IMR-90 (cell line): ENCODE measurements at places on chromosomes 16 and 17. TPM values are rescaled to one million over a fixed set of nuclear protein-coding genes. Genes with fewer than 3 reads are reported as not detected.
A peak's percentile ranks its signal among the peaks of the same experiment; 100 is the strongest.

GRCh38 chr17:4701116-4701515 lies 2.8 kb downstream of the PELP1 start:
- DNase-seq: no peak

DNA sequence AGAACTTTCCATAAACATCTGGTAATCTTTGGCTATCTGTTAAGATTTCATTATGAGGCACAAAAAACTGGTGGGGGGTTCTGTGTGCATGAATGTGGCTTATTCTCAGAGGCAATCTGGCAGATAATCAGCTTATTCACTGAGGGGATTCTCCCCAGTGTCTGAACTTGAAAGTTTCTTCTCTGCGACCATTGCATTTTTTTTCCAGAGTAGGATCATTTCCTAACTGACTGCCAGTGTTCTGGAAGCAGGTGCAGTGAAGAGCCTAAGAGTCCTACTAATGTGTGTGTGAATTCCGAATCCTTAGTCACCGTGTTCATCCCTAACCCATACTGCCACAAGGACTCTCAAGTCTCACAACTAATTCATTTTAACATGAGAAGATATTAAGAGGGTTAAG lies 64.9 kb upstream of the LRRC37A3 start:
- no peak for DNase-seq

GRCh38 chr16:49652456-49653172 lies 203.3 kb downstream of the ZNF423 start:
- DNase-seq: no peak

- no peak for DNase-seq
Observed at GRCh38 chr16:51376080-51376479, 225.0 kb upstream of the SALL1 start.

DNA sequence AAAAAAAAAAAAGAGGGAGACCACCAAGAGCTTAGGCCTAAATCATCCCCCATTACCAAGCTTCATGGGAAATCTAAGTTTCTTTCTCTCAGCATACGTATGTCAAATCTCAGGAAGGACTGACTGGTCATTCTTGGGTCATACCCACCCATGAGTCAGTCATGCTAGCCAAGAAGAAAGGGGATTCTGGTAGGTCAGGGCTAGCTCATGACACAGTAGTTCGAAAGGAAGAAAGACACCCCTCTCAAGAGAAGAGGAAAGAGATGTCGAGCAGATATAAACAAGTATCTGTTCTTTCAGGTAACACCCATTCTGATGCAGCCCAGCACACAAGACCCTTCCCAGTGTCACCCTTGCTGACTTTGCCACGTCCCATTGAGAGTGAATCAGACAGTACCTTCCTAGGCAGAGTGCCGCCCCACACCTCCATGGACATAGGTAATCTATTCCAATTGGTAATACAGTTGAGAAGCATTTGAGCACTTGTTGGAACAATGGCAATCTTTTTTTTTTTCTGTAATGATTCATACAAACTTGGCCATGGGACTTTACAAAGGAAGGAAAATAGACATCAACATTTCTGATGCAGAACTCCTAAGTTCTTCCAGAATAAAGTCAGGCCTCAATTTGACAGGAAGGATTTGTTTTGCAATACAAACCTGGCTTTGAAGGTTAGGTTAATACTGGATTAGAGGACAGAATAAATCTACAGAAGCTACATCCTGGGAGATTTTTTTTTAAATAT lies 38.2 kb downstream of the COPRS start:
- peak; percentile 70 for DNase-seq

- DNase-seq: no peak
Observed at GRCh38 chr16:58046054-58046881, 20.7 kb downstream of the MMP15 start.

DNA sequence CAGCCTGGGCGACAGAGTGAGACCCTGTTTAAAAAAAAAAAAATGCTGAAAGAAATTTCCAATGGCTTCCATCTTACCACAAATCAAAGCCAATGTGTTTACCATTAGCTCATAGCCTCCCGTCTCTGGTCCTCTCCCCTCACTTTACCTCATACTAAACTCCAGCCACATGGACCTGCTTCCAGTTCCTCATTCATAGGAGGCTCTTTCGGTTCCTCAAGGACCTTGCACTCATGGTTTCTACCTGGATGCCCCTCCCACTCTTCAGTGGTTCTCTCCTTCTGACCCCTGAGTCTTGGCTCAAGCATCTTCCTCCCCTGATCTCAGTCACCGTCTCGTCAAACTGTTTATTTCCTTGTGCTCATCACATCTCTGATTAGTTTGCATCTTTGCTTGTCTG lies 3.8 kb upstream of the DEF8 start:
- DNase-seq: no peak

DNA sequence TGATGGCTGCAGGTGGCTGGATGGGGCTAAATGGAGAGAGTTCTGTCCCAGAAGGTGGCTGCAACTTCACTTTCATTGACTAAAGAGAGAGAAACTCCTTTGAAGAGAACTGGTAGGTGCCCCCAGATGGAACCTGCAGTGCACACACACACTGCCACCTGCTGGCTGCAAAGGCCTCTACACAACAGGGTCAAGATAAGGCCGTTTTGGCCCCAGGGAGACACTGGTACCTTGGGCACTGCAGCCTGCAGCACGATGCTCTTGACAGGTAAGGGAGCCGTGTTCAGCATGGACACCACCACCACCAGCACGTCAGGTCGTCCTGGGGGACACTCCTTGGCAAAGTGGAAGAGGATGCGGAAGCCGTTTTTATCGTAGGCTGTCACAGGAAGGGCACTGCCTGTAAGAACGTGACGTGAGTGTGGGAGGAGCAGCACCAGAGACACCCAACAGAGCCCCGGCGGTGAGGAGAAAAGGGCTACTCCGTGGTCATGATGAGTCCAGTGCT lies 22.7 kb downstream of the GGA3 start:
- peak; percentile 69 for DNase-seq

DNA sequence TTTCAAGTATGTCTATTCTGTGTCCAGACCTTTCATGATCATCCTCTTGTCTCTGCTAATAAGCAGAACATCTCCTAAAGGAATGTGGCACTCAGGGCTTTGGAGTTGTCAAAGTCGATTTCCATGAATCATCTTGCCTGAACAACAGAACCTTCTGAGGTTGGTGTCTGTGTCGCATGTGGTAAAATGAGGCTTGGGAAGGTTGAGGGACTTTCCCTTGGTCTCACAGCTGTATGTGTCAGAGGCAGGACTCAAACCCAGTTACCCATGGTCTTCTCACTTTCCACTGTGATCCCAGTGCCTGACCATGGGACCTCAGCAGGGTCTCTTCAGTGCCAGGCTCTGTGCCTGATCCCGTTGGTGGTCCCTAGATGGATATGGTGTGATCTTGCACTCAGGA lies 4.2 kb upstream of the GPRC5B start:
- DNase-seq: no peak

DNA sequence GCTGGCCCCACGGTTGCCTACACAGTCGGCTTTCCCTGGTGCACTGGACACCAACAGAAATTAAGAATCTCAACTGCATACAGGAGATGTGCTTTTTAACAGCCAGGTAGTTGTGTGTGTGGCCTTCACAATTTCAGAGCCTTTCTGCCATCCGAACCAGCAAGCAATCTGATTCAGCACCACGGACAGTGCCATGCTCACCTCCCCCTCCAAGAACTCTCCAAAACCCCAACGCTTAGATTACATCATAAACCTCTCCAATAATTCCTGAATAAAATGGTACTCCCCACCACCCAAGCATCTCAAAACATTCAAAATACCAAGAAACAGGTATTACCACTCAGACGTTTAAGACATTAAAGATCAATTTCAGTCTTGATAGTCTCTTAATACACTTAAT lies 31.8 kb downstream of the USP7 start:
- DNase-seq: peak; percentile 68

ZNF469 gene
- polyA plus RNA-seq: 13.3 and 16.4 TPM in 2 replicates

GRCh38 chr16:15502041-15502725 lies 67.8 kb downstream of the BMERB1 start:
- peak; percentile 96 for DNase-seq

CHST5 gene
- not detected in 2 replicates for polyA plus RNA-seq

CSH2 gene
- polyA plus RNA-seq: not detected in 2 replicates

GRCh38 chr16:66728117-66728787 lies 23.2 kb downstream of the DYNC1LI2 start:
- peak; percentile 67 for DNase-seq

DNA sequence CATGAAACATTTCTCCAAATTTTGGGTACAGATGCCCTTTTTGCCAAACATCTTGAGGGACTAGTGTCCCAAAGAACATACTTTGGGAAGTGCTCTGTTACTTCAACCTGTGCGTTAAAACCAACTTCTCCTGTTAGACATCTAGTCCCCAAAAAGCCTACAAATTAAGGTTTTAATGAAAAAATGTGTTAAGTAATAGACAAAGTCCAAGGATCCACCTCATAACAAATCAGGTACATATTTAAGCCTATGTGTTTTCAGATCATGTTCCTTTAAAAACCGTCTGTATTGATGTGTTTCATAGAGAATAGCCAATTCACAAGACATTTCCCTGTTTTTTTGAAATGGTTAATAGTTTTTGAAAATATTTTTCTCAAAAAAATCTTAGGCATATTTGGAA lies 174.8 kb upstream of the FAM20A start:
- no peak for DNase-seq

TRPV3 gene
- 0.10 and 0.26 TPM in 2 replicates for polyA plus RNA-seq

EME1 gene
- polyA plus RNA-seq: 9.4 and 10.1 TPM in 2 replicates

USP6 gene
- polyA plus RNA-seq: 0.01 and 0.02 TPM in 2 replicates

- no peak for DNase-seq
Observed at GRCh38 chr17:61249649-61250299, 149.9 kb upstream of the TBX2 start.

GRCh38 chr16:67415872-67416793 lies at the start of gene ZDHHC1:
ZDHHC1 (minus strand) TSS chr16:67416477; CDS start chr16:67407775, 8,702 bp downstream.
- DNase-seq: peak; percentile 61

CMIP gene
- polyA plus RNA-seq: 10.2 and 11.6 TPM in 2 replicates

DNA sequence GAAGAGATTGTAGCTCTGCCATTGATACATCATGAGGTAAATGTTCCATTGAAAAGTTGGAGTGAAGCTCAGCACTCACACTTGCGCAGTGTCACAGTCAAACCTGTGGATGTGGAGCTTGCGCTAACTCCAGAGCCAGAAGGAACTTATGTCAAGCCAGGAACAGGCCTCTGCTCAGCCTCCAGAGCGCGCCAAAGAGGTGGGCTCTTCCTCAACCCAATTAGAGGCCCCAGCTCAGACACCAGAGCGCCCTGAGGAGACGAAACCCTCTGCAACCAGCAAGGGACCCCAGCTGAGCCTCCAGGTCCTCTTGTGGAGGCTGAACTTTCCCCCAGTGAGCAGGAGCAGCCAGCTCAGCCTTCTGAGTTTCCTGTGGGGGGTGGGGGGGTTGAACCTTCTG lies 61.5 kb upstream of the FBXO47 start:
- DNase-seq: no peak

SP2 gene
- polyA plus RNA-seq: 13.8 and 14.0 TPM in 2 replicates

- no peak for DNase-seq
Observed at GRCh38 chr17:13993106-13993505, 76.2 kb upstream of the COX10 start.

NXPH3 gene
- polyA plus RNA-seq: 0.20 and 0.31 TPM in 2 replicates

PDF gene
- 6.4 and 7.6 TPM in 2 replicates for polyA plus RNA-seq

CD300LG gene
- polyA plus RNA-seq: not detected in 2 replicates

GRCh38 chr17:72970246-72970645 lies 122.2 kb downstream of the SLC39A11 start:
- no peak for DNase-seq

- DNase-seq: peak; percentile 47
Observed at GRCh38 chr17:50267074-50267841, 7.0 kb upstream of the TMEM92 start.

DNA sequence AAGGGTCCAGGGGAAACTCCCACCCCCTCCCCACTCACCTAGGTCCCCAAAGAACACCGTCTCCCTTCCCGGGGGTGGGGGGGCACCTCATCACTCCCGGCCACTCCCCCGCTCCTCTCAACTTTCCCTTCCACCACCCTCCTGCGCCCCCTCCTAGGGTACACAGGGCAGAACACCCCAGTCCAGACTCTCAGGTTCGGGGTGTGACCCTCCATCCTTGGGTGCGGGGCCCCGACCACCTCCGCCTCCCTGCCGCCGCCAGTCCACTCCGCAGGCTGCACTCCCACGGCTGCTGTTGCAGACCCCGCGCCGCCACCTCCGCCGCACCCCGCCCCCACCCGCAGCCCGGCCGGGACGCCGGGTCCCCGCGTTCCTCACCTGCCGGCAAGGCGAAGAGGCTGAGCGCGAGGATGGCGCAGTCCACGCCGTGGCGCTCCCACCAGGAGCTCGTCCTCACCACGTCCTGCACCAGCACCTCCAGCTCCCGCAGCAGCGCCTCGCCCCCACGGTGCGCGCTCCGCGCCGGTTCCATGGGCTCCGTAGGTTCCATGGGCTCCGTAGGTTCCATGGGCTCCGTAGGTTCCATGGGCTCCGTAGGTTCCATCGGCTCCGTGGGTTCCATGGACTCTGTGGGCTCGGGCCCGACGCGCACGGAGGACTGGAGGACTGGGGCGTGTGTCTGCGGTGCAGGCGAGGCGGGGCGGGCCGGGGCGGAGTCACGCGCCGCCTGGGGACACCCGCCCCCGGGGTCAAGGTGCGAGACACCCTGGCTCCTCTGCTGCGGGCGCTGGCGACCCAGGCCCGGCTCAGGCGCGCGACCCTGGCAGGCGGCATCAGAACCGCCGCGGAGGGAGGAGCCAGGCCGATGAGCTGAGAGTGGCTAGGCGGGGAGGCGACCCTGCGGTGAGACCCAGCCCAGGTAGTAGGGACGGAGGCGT lies at the start of gene FADS6:
Gene FADS6 (minus strand): TSS at position 660 of the 938 bp plus-strand sequence. CDS start 38 bp downstream, at position 622.
- no peak for DNase-seq

GRCh38 chr16:13372421-13372820 lies 471.0 kb downstream of the SHISA9 start:
- DNase-seq: no peak

GRCh38 chr17:28038802-28039201 lies 3.7 kb upstream of the NLK start:
- peak; percentile 63 for DNase-seq

GPR139 gene
- polyA plus RNA-seq: not detected in 2 replicates

DNA sequence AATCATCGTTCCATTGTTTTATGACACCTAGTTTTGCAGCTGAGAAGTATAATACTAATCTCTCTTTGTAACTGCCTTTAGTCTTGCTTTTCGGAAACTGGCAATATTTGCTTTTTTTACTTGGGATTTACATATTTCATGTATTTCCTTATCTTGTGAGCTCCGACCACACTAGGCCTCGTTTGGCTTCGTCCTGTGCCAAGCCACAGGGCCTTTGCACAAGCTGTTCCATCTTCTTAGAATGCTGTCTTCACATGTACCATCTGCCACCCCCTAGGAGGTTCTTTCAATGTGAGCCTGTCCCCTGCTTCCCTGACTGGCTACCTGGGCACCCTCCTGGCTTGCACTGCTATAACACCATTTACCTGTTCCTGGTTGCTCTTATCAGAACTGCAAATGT lies 77.2 kb downstream of the SHISA6 start:
- DNase-seq: no peak

KRT15 gene
- 5.3 and 7.6 TPM in 2 replicates for polyA plus RNA-seq

DNA sequence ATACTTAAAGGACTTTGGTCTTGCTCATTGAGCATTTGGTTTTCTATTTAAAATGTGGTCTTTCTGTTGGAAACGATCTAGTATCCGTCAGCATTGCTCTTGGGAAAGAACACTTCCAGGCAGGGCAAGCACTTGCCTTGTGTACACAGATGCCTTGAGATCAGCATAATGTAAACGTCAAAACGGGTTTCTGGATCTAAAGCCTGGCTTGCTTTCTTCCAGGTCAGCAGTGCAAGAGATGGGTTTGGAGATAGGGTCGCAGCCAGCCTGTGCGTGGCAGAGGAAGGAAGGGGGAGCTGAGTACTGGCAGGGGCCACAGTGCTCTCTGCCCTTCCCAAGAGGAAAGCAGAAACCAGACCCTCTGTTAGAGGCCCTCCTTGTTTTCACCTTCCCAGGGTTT lies 175.5 kb downstream of the LGALS9B start:
- peak; percentile 39 for DNase-seq
